ENCODE measurements at places on chromosomes 12 and 14. TPM values are rescaled to one million over a fixed set of nuclear protein-coding genes. Genes with fewer than 3 reads are reported as not detected.

KLRK1 gene
- total RNA-seq: 4.6 TPM

SYCP3 gene
- 0.28 TPM for total RNA-seq

ZNF891 gene
- total RNA-seq: 7.5 TPM

- DNase-seq: no peak
Observed at GRCh38 chr14:73463411-73463810, 5.1 kb upstream of the NUMB start.

GRCh38 chr14:64089920-64090319, 204.3 kb downstream of the ESR2 start:
- no peak for DNase-seq

DNA sequence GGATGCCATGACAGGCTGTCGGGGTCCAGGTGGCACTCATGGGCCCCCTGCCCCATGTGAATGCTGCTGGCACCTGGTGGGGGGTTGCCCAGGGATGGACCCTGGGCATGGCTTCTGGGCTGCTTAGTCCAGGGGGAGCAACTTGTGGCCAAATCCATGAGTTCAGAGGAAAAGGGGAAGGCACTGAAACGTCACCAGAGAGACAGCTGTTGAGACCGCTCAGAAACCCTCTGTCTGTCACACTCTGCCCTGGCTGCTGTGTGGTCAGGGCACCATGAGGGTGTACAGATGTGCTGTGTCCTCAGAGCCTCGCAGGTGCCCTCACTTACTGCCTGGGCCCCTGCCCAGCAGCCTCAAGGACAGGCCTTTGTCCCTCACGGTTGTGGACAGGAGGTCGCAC, 9.4 kb downstream of the CLBA1 start:
- DNase-seq: no peak

GRCh38 chr12:57465030-57465746, 5.6 kb downstream of the GLI1 start:
- no peak for DNase-seq

- no peak for DNase-seq
Observed at GRCh38 chr14:59627011-59627520, 50.5 kb upstream of the CCDC175 start.

DNA sequence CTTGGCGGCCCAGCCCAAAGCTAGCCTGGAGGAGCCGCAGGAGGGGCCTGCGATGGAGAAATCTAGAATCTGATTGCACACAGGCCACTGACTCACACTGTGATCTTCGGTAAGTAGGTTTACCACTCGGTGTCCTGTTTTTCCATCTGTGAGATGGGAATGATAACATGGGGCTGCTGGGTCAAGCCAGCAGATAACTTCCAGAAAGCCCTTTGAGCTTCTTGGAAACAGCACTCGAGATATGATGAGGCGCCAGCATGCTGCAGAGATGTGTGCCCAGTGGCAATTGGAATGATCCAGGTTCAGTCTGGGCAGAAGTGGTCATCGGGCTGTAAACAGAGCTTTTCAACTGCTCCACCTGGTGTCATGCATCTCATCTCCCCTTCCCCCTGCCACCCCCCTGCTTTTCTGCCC, 771.3 kb upstream of the TBX3 start:
- DNase-seq: no peak

DNA sequence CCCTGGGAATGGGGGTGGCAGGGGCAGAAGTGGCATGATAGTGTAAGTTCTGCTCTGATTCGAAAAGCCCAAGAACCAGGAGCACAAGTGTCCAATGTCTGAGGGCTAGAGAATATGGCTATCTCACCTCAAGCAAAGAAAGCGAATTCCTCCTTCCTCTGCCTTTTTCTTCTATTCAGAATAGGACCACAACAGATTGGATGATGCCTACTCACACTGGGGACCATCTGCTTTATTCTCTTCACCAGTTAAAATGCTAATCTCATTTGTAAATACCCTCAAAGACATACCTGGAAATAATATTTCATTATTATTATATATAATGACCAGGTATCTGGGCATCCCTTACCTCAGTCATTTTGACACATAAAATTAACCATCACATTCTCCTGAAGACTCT, 808.7 kb downstream of the NRXN3 start:
- no peak for DNase-seq

- no peak for DNase-seq
Observed at GRCh38 chr12:2145433-2145998, 92.7 kb downstream of the CACNA1C start.

DNA sequence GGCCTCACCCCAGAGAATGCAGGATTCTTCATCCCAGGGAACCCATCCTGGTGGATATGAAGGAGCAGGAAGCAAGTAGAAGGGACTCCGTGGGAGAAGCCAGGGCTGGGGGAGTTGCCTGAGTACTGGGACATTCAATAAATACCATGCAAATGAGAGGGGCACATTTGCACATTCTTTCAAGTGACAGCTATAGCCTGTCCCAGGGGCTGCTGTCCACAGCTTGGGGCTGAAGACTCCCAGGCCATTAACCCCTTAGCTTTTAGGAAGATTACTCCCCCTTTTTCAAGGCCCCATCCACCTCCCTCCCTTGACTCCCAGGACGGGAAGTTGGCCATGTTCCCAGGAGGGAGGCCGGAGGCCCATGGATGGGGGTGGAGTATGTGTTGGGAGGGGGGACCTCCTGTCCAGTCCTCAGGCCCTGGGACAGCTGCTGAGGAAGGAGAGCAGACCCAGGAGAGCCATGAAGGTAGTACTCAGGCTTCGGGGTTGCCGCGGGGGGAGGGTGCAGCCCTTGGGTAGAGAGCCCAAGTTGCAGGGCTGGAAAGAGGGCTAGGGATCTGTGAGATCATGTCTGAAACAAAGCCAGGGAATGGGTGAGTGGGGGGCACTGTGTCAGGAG, 974 bp upstream of the TNS2 start:
- no peak for DNase-seq

- no peak for DNase-seq
Observed at GRCh38 chr14:89651805-89652204, 234.8 kb upstream of the FOXN3 start.

All from spinal cord (tissue), 10 donors.